CD4-positive, alpha-beta T cell treated with Interleukin-12 subunit alpha and Interleukin-12 subunit beta, for 1 hour (primary cell): ENCODE measurements at places on chromosomes 1 and 21.

- DNase-seq, result no peak
Observed at GRCh38 chr1:116950517-116951199, 40.9 kb downstream of the PTGFRN start.

GRCh38 chr1:236471096-236471495 lies 52.7 kb upstream of the LGALS8 start:
- DNase-seq, result no peak

DNA sequence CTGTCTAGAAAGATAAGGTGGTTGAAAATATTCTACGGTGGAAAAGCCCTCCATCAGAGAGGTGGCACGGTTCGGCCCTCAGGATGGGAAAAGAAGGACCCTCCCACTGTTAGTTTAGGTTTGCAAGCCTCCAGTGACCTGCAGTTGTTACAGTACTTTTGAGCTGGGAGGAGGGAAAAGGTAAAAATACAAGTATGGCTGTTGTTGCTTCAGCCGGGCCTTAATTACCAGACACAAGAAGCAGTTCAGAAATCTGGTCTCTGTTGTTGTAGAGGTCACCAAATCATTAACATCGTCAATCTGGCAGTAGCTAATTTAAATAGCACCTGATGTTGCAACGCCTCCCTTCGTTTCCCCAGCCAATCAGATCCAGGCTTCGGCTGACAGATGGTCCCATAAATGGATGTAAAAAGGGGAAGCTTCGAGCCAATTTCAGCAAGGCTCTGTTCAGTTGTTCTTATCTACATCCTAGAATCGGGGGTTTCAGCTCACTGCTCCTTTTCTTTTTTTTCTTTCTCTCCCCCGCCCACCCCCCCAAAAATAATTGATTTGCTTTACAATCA lies at the start of gene ELAVL4:
ELAVL4 (plus strand) TSS at position 424 of the 563 bp plus-strand sequence. CDS start 270 bp downstream, outside the sequence.
- DNase-seq, result no peak

DNA sequence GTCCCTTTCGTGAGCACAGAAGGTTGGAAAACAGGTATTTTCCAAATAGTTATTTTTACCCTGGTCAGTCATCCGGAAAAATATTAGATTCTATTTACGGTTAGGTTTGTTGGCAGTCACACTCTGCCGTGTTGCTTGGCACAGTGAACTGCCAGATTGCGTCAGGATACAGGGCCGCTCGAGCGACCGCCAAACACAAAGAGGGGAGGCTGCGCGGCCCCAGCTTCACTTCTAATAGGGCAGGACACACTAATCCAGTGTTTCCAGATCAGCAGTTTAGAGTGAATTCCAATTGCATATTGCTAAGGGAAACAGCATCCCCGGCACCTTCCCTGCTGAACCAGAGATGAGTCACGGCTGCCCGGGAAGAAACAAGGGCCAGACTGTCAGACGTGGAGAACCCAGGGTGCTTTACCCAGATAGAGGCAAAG lies 22.9 kb downstream of the UMODL1 start:
- DNase-seq, result no peak

- no peak for DNase-seq
Observed at GRCh38 chr1:54985556-54985955, 5.1 kb downstream of the TMEM61 start.

DNA sequence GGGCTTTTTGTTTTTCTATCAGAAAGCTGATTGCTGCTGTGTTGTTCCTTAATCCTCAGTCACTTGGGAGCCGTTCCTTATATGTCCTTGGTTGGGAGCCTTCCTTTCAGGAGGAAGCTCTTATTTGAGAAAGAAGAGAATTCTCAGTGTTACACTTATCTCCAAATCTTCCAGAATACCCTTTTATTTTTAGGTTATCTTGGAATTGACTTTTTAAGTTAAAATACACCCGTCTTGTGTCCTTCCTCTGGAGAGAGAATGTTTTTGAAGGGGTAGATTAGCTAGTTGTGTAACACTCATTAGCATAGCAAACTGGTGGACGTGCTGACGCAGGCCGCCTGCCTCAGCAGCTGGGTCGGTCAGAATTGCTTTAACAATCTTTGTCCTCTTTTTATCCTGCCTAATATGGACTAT lies 42.1 kb downstream of the LRRC8B start:
- DNase-seq, result no peak

GRCh38 chr1:15736892-15737261 lies 819 bp downstream of the SLC25A34 start:
- DNase-seq, result no peak

- DNase-seq, result no peak
Observed at GRCh38 chr21:35244514-35244913, 195.4 kb upstream of the RUNX1 start.

DNA sequence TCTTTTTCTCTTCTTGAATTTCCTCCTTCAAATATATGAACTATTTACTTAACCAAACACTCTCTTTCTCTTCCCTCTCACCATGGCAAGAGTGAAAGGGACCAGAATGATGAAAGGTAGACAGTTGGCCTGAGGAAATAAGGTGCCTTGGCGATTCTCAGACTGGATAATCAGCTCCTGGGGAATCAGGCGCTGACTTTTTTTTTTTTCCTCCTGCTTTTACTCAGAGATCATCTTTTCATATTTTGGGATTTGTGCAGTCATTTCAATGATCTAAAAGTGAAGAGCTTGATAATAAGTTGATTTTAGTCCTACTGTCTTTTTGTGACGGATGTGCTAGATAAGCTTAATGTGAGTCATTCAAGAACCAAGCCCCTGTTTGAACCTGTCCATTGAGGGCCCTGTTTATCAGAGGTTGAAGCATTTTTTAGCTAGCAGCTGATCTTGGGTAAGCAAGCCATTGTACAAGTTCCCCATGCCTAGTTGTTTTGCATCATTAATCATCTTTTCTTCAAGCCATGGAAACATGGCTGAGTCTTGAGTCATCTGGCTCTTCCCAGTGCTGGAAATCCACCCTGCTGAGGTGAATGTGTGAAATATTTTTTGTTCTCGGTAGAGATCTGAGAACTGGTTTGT lies 40.8 kb downstream of the ITSN1 start:
- no peak for DNase-seq

DNA sequence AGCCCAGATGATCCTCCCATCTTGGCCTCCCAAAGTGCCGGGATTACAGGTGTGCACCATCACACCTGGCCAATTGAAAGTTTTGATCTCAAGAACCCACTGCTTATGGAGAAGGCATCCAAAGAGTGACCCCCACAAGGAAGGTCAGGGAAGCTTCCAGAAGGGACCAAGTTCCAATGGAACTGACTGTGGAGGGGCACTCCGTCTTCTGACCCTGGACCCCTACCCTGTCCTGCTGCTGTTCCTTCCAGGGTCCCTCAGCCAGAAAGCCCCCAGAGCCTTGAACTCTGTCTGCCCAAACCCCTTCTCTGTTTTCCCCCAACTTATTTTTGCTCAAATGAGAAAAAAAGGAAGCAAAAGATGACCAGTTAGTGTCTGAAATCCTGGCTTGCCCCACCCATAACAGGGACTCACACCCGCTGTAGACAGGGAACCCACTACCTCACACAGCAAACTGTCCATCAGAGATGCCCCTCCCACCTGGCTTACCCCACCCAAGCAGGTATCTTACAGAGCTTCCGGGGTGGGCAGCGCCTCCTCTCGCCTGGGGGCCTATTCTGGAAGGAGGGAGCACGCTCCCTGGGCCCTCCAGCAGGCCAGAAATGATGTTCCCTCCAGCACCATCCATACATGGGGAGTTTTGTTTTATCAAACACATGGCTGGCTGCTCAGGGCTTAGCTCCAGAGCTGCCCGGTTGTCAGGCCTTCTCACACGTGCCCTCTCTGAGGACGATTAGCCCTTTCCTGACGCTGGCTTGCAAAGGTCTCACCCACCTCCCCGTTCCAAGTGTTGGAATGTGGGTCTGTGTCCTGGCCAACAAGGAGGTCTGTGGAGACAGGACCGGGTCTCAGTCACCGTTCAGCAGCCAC lies 3.1 kb upstream of the WNT3A start:
- no peak for DNase-seq
